Vagina (tissue), 2 donors: ENCODE measurements at places on chromosomes 12 and 14.

DNA sequence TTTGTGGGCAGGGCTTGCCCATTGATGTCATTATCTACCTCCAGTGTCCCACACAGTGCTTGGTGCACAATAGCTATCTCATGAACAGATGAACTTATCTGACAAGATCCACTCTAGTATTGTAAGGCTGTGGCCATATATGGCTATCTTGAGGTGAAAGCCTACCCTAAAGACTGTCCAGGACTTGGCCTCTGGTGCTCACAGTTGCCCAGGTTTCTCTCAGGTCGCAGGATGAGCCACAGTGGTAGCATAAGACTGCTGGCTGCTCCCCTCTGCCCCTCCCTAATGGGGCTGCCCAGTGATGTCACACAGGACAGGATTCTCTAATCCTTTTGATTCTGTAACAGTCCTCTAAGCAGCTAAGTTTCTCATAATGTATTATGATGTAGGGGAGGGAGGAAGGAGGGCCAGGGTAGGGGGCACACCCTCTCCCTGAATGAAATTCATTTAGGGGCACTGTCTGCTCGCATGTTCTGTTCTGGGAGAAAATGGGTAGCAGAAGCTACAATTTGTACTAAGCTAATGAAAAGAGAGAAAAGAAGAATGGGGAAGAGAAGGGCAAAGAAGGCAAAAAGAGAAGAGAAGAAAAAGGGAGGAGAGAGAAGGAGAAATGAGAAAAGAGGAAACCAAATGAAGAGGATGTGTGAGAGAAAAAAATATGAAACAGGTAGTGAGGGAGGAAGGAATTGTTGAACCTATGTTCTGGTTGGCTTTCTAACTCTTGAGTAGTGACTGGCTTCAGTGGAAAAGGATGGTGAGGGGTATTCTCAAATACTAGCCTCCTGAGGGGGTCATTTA is 3.4 kb upstream of the PPM1A start:
- no peak for DNase-seq
- H3K4me3 ChIP-seq: no peak overlapping the region
- H3K27me3 ChIP-seq: no peaks in the 10 kb centered on the region
- H3K36me3 ChIP-seq: no peaks in the 10 kb centered on the region
- H3K27ac ChIP-seq: no peak overlapping the region
- peaks cover 3% of the 10 kb centered on the region for H3K4me1 ChIP-seq

DNA sequence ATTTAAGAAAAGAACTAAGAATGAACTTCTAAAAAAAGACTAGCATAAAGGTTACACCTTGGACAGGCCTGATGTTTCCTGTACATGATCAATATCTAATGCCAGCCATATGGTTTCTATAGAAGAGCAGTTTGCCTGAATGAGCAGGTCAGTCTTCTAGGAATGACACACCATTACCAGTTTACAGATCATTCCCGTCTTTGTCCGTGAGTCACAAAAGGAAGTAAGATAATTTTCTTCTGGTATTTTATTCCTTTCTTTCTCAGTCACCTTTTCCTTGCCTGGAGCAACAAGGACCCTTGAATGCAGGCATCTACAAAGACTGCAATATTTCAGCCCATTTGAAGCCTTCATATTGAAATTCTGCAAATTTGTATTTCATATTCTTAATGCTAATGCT is 44.6 kb upstream of the CNTN1 start:
- no peak for DNase-seq

- H3K4me3 ChIP-seq: no peak overlapping the region
- H3K4me1 ChIP-seq: peaks cover 6% of the 10 kb centered on the region
- no peaks in the 10 kb centered on the region for H3K27me3 ChIP-seq
- DNase-seq: no peak
- no peak overlapping the region for H3K27ac ChIP-seq
Measured at GRCh38 chr12:69328426-69328825, 19.8 kb upstream of the LYZ start.

DNA sequence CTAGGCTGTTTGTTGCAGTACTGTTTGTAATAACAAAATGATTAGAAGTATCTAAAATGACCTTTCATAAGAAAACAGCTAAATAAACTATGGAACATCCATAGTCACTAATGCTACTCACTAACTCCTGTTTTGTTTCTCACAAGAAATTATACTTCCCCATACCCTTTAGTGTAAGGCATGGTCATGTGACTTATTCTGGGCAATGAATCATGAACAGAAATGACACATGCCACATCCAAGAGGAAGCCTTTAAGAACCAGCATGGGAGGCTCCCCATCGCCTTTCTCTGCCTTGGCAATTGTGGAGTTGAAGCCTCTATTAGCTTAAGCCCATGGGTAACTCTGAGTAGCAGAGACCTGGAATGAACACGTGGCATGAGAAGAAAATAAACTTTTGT is 49.3 kb downstream of the KSR2 start:
- H3K27ac ChIP-seq: no peak overlapping the region
- no peak for DNase-seq
- H3K4me1 ChIP-seq: no peaks in the 10 kb centered on the region
- H3K4me3 ChIP-seq: no peak overlapping the region
- H3K27me3 ChIP-seq: no peaks in the 10 kb centered on the region
- H3K36me3 ChIP-seq: no peaks in the 10 kb centered on the region

- H3K4me1 ChIP-seq: peaks cover 14% of the 10 kb centered on the region
- no peaks in the 10 kb centered on the region for H3K36me3 ChIP-seq
- peak overlapping the region; percentile 96 for H3K4me3 ChIP-seq
- no peaks in the 10 kb centered on the region for H3K27me3 ChIP-seq
- H3K27ac ChIP-seq: peak overlapping the region; percentile 80
- no peak for DNase-seq
Measured at GRCh38 chr12:104959335-104959841, 1.3 kb upstream of the SLC41A2 start.

- H3K27ac ChIP-seq: peak overlapping the region; percentile 82
- H3K4me1 ChIP-seq: peaks cover 4% of the 10 kb centered on the region
- DNase-seq: no peak
- no peaks in the 10 kb centered on the region for H3K36me3 ChIP-seq
- H3K4me3 ChIP-seq: peak overlapping the region; percentile 23
Measured at GRCh38 chr12:16611146-16611545, 5.2 kb upstream of the LMO3 start.

GRCh38 chr12:9071969-9072368 is 43.8 kb downstream of the A2M start:
- H3K4me3 ChIP-seq: no peak overlapping the region
- no peaks in the 10 kb centered on the region for H3K4me1 ChIP-seq
- no peak overlapping the region for H3K27ac ChIP-seq
- DNase-seq: no peak
- no peaks in the 10 kb centered on the region for H3K27me3 ChIP-seq

DNA sequence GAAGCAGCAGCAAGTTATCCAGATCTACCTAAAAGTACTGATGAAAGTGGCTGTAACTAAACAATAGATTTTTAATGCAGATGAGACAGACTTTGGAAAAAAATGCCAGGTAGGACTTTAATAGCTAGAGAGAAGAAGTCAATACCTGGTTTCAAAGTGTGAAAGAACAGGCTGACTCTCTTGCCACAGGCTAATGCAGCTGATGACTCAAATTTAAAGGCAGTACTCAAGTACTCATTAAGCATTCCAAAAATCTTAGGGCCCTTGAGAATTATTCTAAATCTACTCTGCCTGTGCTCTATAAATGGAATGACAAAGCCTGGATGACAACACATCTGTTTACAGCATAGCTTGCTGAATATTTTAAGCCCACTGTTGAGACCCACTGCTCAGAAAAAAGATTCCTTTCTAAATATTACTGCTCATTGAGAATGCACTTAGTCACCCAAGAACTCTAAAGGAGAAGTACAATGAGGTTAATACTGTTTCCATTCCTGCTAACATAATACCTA is 68.6 kb upstream of the SYT1 start:
- DNase-seq: no peak
- no peaks in the 10 kb centered on the region for H3K27me3 ChIP-seq
- H3K4me3 ChIP-seq: no peak overlapping the region
- H3K4me1 ChIP-seq: no peaks in the 10 kb centered on the region
